ENCODE measurements at places on chromosomes 13 and 19.

GRCh38 chr13:62093984-62094780 lies 678.5 kb upstream of the PCDH20 start:
- DNase-seq: no peak

DNA sequence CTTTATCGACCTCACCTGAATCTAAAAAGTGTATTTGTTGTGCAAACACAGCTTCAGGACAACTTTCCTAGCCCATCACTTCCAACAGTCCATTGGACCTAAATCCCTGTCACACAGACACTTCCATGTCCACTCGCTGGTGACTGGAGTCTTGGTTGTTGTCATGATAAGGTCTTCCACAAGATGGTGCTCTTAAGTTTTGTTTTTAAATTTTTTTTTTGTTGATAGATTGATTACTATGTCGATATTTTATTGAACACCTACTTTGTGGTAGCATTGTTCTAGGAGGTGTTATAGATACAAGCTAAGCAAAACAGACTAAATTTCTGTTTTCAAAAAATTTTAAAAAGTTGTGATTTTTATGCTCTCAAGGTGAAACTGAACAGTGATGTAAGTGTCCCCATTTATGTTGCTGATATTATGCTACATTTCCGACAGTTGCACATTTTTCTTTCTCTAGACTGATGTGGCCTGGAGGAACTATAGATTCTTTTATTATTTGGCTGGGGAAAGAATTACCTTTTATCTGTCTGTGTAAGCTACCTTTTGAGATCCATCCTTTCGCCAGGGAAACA lies 8.1 kb upstream of the ERICH6B start:
- DNase-seq: no peak

DNA sequence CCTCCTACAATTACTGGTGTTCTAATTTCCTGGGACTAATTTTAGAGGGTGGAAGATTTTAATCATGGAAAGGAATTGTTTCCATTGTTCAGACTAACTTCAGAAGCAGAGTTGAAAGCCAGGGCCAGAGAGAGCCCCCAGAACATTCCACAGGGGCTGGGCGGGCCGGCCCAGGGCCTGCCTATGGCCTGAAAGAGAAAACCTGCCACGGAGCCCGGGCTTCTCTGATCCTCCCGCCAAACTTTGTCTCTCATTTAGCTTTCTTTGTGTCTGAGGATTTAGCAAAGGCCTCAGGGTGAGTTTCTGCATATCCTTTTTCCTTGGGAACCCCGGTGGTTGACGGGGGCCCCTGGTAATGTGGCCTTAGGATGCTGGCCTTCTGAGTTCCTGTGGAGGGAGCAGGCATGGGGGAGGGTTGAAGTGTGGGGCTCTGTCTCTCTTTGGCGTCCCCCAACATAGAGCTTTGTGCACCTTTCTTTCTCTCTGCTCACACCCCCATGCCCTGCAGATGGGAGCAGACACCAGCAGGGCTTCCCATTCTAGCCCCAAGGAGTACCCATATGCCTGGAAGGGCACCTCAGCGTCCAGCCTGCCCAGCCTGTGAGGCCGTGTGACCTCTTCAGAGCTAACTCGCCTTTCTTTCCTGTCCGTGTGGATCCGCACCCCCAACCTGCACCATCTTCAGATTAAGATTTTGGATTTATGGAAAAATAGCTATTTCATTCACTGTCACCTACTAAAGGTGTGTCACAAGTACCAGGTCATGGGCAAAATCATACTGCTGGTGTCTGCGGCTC lies 539.5 kb downstream of the FGF9 start:
- no peak for DNase-seq

DNA sequence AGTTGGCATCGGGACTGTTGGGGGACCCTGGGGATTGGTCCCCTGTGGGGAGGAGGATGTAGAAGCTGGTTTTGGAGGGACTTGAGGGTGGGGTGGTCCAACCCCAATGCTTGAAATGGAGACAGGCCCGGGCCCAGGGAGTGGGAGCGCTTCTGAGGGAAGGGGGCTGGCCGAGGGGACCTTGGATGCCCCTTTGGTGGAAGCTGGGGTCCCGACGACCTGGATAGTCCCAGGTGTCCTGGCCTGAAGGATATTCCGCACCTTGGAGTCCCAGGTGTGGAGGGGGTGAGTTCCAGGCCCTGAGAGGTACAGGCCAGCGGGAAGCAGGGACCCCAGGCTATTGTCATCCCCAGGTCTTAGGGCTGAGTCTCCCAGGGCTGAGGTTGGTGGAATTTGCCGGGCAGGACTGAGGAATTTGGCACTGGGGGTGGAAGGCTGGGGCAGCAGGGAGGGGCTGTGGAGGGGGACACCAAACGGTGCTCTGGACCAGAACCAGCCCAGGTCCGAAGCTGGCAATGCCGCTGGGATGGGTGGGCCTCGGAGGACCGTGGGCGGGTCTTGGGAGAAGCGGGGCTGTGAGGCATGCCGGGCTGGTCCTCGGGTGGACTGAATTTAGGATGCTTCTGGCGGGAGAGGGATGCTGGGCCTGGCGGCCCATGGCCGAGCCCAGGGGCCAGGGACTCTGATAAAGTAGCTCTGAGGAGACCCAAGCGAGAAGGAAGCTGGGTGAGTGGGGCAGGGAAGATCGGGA lies 1.8 kb downstream of the HDGFL2 start:
- DNase-seq: no peak

DNA sequence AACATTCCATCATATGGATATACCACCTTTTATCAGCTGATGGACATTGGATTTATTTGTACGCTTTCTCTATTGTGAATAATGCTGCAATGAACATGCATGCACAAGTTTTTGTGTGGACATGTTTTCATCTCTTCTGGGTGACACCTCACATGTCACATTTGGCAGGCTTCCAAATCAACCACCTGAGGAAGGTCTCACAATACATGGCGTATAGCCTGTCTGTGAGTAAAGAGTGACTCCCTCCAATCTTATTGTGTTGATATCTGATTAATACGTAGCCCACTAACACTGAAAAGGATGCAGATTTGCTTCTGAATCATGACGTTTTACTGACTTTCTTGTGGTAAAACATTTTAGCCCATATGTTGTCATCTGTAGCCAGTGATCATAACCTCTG lies 61.1 kb downstream of the SLC15A1 start:
- no peak for DNase-seq

- no peak for DNase-seq
Measured at GRCh38 chr19:38839816-38840582, 8.4 kb upstream of the ECH1 start.

GRCh38 chr13:48304143-48304876 lies 759 bp downstream of the RB1 start:
- peak; percentile 54 for DNase-seq
